ENCODE measurements at places on chromosomes 5 and 9.

DNA sequence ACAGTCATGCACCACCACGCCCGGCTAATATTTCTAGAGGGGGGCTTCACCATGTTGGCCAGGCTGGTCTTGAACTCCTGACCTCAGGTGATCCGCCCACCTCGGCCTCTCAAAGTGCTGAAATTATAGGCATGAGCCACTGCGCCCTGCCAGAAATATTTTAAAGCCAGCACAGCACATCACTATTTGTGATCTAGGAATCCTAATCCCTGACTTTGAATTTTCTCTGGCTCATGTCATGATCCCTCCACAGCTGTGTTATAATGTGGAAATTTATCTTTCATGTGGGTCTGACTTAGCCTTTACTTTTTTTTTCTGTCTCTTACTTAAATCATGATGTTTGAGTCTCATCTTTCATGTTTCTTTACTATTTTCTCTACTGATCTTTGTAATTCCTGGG lies 18.7 kb upstream of the ITGA1 start:
- no peak for DNase-seq

DNA sequence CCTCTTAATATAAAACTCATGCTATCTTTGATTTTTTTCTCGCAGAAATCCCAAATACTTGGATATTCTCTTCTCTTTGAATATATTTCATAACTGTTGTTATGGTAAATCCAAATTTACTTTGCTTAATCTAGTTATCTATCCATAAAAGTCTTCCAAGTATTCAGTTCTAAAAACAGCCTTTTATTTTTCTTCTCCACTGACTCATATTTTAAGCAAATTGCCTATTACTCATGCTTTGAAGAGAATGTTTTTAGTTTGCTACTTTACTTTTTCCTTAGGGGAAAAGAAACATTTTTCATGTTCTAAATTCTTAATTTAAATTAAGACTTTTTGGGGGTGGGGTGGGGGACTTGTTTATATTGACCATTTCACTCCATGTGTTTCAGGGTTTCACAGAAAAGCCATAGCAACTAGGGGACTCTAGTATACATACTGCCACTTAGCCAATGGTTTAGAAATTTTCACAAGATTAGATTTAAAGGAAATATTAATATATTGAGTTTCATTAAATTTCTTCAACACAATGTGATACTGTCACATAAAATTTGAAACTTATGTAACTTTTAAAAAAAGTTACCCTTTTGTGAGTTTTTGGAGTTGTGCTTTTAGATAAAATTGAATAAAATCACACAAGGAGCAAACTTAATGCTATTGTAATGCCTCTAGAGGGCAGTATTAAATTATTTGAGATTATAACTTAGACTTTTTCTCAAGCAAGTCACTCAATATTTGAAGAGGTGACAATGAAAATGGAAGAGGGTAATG lies 545.8 kb upstream of the ARRDC3 start:
- DNase-seq = no peak

DNA sequence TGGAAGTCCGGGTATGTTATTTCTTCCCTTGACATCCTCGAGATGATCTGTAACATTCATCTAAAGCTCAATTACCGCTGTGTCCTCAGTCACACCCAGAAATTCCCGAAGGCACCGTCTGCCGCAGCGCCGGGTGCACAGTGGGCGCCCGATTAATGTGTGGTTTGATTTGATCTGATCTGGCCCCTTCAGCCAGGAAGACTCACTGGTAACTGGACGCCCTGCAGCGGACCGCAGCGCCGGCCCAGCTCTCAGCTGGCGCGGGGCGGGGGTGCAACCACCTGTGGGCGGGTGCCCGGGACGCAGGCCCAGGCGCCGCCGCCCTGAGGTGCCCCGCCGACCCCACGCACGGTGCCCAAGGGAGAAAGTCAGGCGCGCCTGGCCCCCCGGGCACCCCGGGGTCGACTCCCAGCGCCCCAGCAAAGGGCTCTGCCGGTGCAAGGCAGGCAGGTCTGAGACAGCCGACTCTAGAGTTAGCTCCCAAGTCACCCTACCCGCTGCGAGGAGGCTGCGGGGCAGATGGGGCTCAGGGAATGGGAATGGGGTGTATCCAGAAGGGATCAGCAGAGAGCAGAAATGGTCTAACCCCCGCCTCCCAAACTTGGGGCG lies 1.7 kb downstream of the EPB41L4B start:
- DNase-seq = no peak

DNA sequence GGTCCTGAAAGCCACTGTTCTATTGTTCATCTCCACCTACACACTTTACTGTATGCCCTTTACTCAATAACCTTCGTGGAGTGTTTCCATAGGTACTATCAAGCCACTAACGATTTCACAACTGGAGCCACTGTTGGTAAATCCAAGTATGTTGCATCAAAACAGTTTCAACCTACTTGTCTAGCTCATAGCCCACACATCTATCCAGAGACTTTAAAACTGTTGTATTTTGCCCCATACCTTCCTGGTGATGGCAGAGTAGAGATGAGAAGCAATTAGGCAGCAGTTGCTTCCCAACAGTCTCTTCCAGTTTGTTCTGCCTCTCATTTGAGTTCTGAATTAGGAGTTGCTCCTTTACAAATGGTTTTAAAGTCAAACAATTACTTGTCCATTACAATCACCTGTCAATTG lies 607 bp downstream of the FAXDC2 start:
- no peak for DNase-seq
